ENCODE measurements at places on chromosomes 4 and X.

DNA sequence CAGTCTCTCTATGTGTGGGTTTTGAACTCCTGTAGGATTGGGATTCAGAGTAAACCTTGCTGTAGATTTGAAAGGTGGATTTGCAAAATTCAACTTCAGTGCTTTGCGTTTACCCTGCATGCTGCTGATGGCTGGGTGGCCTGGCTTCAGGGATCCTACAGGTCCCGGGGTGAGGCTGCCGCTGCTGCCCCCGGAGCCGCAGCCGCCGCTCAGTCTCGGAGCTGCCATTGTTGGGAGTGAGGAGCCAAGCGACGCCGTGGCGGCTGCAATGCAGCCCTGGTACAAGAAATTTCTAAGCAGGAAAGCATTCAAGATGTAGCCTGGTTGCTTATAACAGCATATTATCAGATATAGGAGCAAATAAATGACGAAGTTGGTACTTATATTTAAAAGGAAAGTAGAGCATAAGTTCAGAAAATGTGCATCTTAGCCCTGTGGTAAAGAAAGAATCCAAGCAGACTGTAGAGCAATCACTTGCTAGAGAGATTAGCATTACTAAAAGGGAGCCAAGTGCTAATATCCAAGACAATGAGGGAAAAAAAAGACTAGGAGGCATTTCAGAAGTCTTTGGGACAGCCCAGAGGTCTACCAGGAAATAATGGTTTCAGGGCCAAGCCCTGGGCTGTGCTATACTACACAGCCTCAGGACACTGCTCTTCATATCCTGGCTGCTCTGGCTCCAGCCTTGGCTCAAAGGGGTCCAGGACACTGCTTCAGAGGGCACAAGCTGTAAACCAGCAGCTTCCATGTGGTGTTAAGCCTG is 36.9 kb upstream of the CHIC1 start:
- no peak for DNase-seq

DNA sequence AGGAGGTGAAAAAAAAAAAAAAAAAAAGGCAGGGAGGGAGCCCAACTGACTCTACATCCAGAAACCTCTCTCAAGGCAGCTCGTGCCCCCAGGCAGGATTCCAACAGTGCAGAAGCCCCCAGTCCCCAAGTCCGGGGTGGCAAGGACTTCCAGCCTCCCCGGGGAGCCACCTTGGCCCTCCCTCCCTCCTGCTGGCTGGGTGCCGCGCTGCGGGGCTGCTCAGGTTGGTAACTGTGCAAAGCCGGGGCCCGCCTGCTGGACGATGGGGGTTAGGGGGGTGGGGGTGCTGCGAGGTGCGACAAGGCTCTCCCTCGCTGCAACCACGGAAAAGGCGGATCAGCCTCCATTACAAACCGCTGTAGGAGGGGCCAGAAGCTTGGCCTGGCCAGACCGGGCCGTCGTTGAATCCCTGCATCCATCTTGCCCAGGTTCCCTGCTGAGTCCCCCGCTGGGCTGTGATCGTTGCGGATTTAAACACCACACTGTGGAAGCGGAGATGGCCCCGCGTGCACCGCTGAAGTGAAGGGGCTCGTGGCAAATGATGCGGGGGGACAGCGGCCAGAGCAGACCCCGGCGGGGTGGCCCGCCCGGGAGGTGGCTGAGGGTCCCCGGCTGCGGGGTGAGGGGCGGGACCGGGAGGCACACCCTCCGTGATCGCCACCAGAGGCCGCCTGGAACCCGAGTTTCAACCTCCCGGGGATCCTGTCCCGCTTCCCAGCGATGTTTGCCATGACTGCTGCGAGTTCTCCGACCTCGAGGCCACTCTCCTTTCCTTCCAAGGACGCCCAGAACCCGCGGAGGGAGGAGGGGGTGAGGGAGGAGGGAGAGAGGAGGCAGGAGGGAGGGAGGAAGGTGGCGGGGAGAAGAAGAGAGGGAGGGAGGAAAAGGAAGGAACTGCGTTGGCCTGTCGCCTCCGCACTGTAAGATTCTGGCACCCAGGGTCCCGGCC is 58.0 kb upstream of the DDX3X start:
- DNase-seq: peak; percentile 65

DNA sequence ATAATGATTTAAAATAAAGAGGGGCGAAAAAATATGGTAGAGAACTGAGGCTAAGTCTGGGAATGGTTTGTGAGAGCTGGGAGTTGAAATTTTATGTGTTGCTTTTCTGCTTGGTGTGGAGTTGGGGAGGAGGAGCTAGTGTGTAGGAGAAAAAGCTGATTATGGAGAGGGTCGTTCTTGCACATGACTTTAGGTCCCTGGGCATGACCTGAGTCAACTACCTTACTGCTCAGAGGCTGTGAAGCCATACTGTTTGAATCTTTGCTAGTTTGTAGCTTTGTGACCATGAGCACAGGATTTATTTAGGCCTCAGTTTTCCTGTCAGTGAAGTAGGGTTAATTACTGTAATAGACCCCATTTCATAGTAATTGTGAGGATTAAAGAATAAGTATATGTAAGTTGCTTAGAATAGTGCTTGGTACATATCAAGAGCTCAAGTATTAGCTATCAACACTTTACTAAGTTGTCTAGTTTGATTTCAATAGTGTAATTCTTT is 78.6 kb downstream of the KDM6A start:
- peak; percentile 21 for DNase-seq

- DNase-seq: no peak
These were observed 18.8 kb downstream of the ATP1B4 start for GRCh38 chrX:120380699-120381098.

GRCh38 chr4:176478076-176478475 is 158.3 kb downstream of the SPCS3 start:
- DNase-seq: peak; percentile 73

- no peak for DNase-seq
These were observed 6.0 kb upstream of the BTC start for GRCh38 chr4:74800310-74800709.

- peak; percentile 34 for DNase-seq
These were observed 7.2 kb upstream of the NEUROG2 start for GRCh38 chr4:112523008-112523721.

GRCh38 chrX:135396109-135396508 is 25.6 kb upstream of the SMIM10L2A start:
- DNase-seq: peak; percentile 19

GRCh38 chr4:147085781-147086180 is 140.1 kb upstream of the TTC29 start:
- no peak for DNase-seq

DNA sequence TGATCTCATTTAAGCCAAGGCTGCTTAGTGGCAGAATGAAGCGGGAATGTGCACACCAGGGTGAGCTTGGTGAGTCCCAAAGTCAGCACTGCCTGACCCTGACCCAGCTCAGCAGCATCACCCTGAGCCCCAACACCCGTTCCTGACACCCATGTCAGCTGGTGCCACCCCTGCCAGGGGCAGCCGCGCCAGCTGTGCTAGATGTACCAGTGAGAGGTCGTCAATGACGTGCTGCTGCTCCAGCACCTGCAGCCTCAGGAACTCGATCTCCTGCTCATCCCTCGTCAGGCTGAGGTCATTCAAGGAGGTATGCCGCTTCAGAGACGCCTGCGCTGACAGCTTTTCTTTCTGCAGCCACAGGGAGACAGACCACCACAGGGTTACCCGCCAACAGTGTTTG is 61.7 kb upstream of the C4orf50 start:
- DNase-seq: no peak

GRCh38 chr4:189029976-189030504 is 890.8 kb downstream of the TRIML1 start:
- no peak for DNase-seq

DNA sequence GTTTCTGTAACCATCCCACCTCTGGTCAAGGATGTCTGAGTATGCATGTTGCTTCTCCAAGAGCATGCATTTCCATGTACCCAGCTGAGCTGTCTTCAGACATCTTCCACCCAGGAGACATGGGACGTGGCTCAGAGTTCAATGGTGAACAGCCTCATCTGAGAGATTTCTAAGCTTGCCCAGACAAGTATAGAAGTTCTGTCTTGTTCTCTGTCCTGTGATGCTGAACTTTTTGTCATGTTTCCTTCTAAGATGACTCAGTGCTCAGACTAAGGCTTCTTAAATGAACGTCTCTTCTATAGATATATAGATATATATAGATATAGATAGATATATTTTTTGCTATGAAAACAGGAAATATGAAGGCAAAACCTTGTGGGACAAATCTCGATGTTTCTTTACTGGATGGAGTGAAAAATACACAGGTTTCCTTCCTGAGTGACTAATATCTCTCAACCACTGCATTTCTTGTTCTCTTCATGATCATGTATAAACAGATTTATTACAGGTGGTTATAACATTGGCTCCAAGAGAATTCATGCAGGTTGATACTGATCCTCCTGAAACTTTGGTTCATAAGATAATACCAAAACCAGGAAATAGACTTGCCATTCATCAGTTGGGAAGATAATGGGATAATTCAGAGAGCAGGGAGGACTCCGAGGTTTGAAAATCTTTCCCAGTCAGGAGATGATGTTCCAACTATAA is 168.2 kb downstream of the ZNF518B start:
- DNase-seq: no peak

DNA sequence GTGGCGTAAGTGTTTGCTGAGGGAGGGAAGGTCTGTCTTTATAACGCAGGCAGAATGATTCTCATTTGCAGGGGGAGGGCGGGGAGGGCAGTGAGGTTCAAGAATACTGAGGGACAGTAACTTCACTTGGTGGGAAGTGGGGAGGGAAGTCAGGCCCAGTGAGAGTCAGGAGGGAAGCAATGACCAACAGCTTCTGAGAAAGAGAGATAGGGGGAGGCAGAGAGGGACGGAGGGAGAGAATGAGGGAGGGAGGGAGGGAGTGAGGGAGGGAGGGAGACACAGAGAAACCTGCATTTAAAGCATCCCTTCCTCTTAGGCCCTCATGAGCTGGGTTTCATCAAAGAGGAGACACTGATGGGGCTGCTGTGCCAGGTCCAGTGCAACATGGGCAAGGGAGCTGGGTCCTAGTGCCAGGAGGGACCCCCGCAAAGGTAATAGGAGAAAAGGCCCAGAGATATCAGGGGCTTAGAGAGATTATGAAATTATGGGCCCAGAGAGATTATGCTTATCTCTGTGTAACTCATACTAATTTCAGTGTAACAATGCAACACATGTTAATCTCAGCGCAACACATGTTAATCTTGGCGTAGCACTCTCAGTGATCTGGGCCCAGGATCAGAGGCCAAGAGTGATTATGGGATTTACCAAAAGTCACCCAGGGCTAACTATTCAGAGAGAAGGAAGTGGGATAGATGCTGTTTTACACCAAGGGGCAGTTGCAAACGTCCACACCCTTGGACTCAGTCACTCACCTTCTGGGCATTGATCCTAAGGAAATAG is 112.1 kb downstream of the DRD5 start:
- DNase-seq: no peak

- DNase-seq: peak; percentile 40
These were observed 2.8 kb downstream of the DCUN1D4 start for GRCh38 chr4:51845711-51846110.

DNA sequence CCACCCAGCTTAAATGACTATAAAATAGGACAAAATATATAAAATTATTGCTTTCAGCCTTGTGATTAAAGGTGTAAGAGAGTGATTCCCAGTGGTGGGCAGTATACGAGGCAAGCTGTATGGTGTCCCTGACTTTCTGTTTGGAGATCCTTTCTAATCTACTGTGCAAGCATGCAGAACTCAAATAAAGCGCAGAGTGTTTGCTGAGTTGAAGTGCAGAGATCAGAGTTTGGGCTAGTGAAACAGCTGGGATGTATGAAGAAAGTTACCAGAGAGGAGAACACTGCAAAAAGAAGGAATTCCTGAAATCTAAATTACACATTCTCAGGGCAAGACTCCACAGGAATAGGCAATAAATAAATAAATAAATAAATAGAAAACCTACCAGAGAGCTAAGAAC is 218.5 kb upstream of the TLL1 start:
- no peak for DNase-seq

GRCh38 chr4:41611881-41612871 is 74.2 kb downstream of the LIMCH1 start:
- peak; percentile 62 for DNase-seq

- no peak for DNase-seq
These were observed 302.0 kb downstream of the SPRY1 start for GRCh38 chr4:123698556-123698955.

DNA sequence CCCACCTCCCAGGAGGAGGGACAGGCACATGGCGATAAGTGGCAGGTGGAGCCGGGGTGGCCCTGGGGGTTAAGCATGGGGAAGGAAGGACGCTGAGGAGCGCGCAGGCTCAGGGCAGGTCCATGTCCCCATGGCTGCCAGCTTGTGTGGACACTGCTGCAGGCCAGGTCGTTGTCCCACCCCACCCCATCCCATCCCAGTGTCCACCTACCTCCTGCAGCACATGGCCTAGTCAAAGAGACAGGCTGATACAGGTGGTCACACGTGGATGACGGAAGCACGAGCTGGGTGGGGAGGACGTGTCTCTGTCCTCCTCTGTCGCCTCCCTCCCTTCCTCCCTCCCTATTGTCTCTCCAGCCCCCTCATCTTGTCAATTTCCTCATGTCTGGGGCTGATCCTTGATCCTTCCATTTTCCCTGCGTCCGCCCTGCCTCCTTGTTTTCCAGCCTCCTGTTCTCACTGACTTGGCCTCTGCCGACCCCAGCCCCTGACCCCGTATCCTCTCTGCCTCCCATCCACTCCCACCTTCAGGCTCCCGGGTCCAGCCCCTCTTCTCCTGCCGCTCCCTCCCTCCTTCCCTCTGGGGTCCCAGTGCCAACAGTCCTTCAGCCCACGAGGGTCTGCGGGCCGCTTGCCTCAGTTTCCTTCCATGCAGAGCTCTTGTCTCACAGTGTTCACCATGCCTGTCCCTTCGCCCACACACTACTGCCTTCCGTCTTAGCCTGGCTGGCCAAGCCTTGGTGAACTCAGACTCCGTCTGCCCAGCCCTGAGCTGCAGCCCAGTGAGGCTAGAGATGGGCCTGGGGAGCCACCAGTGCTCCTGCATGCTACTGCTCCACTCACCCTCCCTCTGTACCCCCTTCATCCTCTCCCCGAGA is 15.5 kb upstream of the ADD1 start:
- DNase-seq: no peak

DNA sequence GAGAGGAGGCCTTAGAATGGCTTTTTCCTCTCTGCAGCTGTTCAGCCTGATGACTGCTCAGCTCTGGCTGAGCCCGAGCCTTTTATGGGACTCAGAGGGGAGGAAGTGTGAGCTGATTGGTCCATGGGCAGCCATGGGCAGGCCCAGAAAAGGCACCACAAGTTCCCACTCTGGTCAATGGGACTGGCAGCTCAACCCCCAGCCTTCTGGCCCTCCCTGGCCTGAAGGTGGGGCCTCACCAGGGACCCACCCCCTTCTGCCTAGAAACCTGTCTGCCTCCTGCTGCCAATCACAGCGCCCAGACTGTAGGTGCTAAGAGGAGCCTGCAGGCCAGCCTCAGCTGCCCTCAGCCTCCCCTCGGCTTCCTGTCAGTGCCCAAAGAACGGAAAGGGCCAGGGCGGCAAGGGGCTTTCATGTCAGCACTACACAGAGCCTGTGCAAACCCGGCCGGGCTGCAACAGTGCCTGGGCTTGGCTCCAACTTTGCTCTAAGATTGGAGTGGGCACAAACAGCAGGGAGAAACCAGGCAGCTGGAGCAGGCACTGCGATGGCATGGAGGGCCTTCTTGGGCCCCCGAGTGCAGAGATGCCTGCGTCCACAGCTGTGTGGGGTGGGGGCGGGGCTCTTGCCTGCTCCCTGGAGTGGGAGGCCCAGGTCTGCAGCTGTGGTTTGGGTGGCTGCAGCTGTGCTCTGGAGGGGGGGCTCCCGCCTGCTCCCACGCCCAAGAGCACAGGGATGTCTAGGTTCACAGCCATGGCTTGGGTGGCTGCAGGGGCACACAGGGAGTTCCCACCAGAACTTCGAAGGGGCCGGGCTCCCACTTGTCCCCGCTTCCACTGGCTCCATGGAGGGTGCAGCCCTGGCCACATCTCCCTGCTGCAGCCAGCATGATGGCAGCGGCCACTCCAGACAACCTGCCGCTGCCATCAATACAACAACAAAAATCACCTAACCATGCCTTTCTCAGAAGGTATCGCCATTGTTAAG is 92.6 kb downstream of the NXF2 start:
- no peak for DNase-seq

Measured in fibroblast of the aortic adventitia (primary cell).